GM23338 (cell line): ENCODE measurements at places on chromosomes 12 and 14.

DNA sequence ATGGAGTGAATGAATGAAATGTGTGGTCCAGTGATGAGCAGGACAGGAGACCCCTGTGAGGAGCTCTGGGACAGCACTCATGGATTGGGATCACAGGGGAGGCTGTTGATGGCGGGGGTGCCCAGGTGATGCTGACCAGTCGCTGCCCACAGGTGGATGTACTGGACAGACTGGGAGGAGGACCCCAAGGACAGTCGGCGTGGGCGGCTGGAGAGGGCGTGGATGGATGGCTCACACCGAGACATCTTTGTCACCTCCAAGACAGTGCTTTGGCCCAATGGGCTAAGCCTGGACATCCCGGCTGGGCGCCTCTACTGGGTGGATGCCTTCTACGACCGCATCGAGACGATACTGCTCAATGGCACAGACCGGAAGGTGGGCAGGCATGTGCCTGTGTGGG lies 13.3 kb upstream of the LRP1-AS start:
- DNase-seq = no peak

GRCh38 chr12:66735275-66735674 lies 56.4 kb upstream of the GRIP1 start:
- no peak for DNase-seq

GRCh38 chr12:129494766-129495165 lies 409.1 kb downstream of the TMEM132D start:
- no peak for DNase-seq

- peak; percentile 28 for DNase-seq
These were observed 655 bp upstream of the DYNLL1 start for GRCh38 chr12:120495186-120495730.

- no peak for DNase-seq
These were observed 56.8 kb upstream of the PARP11 start for GRCh38 chr12:3929875-3930615.

DNA sequence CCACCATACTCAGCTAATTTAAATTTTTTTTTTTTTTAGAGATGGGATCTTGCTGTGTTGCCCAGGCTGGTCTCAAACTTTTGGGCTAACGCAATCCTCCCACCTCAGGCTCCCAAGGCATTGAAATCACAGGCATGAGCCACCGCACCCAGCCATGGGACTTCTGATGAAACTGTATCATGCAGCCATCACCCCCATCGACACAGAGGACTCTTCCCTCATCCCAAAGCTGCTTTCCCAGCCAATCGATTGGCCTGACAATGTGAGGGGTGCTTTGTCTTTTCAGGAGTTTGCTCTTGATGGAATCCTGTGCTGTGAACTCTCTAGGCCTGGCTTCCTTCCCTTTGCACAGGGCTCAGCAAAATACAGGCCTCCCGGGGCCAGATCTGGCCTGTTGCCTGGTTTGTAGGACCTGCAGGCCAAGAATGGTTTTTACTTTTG lies 59.6 kb upstream of the NCOR2 start:
- DNase-seq = no peak

GRCh38 chr14:65661865-65662264 lies 249.3 kb downstream of the FUT8 start:
- no peak for DNase-seq

DNA sequence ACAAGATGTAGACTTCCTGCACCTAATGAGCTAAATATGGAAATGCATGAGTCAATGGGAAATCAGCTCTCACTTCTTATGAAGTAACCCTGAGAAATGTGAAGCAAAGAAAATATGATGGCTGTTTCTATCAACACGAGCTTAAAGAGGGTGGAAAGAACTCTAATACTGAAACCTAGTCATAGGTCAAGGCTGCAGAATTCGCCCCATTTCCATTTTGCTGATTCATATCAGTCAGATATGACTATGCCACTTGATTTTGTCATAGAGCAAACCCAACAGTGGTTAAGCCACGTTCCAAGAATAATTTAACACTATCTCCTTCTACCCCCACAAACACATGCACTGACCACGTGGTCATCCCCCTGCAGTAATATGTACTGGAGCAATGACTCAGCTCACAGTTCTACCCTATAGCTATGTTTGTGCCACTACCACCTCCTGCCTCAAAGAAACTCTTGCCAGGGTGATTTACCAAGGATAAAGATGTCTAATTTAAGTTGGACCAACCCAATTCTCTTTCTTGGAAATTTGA lies 157.5 kb downstream of the TMTC3 start:
- DNase-seq = no peak

- no peak for DNase-seq
These were observed 27.5 kb downstream of the MGAT4C start for GRCh38 chr12:86228656-86229055.

DNA sequence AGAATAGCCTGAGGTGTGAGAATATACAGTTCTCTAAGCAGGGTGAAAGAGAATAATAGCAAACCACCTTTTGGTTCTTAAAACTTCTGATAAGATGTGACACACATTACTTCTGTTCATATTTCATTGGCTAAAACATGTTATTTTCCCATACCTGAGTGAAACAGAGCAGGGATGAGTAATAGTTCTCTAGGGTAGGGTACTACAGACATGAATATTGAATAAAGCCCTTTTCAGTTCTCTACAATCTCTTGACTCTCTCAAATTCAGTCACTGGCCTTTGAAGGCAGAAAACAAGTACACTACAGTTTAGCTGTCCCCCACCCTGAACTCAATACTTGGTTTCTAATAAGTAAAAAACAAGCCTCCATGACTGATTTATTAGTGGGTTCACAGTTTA lies 454.1 kb upstream of the MDGA2 start:
- no peak for DNase-seq

GRCh38 chr12:11762723-11763326 lies 113.4 kb downstream of the ETV6 start:
- no peak for DNase-seq

- DNase-seq = no peak
These were observed 65.9 kb upstream of the NUDT4 start for GRCh38 chr12:93311827-93312226.

GRCh38 chr14:23299211-23299957 lies 3.3 kb downstream of the PPP1R3E start:
- no peak for DNase-seq

DNA sequence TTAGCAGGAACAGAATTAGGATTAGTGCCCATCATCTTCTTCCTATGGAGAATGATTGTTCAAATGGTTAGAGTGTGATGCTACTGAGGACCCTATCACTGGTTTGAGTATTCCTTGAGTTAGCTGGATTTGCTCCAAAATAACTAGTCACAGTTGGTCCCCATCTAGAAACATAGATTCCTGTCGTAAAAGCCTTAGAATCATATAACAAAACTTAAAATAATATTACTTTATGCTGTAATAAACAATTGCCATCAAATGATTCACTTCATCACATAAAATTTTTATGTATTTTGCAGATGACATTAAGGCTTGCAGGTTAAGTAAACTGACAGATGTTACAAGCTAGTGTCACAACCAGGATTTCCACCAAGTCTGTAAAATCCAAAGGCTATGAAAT lies 209.8 kb downstream of the CCER1 start:
- DNase-seq = no peak

DNA sequence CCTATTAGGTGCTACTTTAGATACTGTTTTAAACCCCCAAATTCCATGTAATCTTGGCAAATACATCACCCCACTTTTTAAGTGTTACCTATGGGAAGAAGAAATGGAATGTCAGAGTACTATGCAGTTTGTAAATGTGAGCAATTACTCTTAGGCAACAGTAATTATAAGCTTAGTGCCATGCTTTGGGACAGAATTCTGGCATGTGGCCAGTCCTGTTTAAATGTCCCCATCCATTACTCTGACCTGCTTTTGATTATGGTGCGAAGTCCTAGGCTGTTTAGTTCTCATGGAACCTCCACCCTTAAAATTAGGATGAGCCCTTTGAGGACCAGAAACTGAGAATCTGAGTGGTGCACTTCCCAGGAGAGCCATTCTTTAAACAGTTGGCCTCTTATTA lies 321.4 kb upstream of the RGS6 start:
- DNase-seq = no peak

- DNase-seq = no peak
These were observed 114.0 kb downstream of the KLHL28 start for GRCh38 chr14:44847526-44848309.

DNA sequence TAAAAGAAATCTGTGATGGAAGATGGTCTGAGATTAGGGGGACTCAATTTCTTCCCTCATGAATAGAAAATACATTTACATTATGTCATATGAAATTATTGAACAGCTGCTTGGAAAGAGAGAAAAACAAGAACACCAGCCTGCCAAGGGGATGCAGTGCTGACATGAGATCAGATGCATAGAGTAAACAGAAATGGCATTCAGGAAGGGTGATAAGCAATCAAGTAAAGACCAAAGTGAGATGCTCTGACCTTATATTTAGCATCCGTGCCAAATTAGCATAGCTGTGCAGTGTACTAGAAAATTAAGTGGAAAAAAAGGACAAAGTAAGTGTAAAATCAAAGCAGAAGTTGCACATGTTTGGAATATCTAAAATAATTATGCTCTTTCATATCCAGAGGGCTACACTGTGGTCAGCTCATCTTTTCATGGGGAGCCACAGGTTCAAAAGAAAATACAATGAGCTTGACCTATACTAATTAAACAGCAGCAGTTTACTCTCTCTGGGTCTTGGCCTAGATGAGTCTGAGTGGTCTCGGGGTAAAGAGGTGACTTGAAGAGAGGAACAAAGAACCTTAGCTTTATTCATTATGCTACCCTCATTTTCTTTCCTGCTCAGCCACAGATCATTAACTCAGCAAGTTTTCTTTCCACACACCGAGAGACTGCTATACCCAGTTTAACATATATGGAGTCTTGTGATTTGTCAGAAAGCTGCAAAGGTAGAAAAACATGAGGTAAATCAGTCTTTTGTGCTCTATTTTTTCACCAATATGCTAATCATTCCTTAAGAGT lies 359.4 kb upstream of the FOXG1 start:
- no peak for DNase-seq

DNA sequence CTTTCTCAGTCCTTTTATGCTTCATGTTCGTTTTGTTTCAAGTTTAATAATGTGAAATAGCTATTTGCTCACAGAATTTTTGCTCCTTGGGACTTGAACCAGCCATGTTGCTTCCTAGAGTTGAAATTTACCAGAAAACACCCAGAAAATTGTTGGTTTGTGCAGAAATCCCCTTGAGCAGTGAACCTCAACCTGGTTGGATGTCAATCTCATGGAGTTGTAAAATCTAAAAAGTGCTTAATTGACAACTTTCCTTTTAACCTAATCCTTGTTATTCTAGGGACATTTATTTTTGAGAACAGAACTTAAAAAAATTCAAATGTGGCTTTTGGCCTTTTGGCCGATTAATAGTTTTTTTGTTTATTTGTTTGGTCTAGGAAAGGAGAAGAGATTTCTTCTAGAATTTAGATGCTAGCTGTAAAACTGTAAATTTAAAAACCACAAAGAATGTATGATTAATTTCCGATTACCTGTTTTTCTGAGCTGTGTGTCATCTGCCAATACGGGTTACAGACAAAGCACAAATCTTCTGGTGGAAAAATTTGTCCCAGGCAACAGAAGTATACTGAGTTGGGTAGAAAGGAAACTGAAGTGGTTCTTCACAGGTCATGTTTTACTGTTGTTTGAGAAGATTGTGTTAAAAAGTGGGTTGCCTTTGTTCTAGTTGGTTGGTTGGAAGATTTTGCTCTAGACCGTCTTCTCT lies 154.4 kb downstream of the FUT8 start:
- no peak for DNase-seq

DNA sequence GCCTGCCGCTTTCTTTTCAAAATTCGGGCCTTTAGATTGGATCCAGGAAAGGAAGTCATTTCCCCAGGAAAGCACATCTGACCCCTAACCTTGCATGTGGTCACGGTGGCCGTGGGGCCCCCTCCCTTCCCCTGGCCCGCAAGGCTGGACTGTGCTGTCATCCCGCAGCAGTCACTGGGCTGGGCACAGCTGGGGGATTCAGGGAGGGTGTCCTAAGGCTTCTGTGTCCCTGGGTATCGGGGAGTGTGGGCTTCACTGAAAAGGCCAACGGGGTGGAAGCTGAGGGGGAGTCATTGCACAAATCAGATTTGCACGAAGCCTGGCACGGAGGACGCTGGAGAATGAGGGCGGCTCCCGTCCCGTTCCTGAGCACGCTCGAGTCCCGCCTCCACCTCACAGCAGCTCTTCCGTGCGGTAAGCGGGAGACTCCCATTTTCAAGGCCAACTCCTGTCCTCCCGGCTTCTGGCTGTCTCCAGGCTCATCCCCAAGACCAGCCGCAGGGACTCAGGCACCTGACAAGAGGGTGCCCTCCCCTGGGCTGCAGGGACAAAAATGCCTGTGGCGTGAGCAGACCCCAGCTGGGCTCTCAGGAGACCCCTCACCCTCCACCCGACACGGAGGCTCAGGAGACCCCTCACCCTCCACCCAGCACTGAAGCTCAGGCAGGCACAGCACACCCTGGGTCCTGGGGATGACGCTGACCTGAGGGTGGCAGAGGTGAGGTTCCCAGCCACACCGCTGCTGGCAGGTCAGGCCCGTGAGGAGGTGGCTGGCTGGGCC lies 9.6 kb downstream of the XRCC3 start:
- DNase-seq = no peak

- DNase-seq = peak; percentile 2
These were observed 77.2 kb downstream of the BAZ1A start for GRCh38 chr14:34797747-34798583.

DNA sequence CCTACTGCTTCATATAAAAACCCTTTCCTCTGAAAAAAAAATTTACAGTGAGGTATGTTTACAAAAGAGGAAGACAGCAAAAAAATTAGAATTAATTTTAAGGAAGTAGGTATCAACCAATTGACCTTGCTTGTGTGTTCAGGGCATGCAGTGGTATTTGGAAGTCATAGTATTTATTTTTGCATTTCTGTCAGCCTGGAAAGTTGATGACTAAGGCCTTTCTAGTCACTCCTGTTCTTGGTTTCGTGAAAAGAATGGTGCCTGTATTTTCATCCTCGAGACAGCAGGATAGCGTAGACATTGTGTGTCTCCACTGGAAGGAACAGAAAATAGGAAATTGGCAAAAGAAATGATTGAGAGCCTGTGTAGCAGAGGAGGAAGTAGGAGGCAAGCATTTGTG lies 24.5 kb downstream of the SLC16A7 start:
- DNase-seq = no peak

GRCh38 chr14:32028599-32028998 lies 48.5 kb upstream of the ARHGAP5 start:
- no peak for DNase-seq

GRCh38 chr12:104632724-104633201 lies 176.0 kb downstream of the CHST11 start:
- no peak for DNase-seq

DNA sequence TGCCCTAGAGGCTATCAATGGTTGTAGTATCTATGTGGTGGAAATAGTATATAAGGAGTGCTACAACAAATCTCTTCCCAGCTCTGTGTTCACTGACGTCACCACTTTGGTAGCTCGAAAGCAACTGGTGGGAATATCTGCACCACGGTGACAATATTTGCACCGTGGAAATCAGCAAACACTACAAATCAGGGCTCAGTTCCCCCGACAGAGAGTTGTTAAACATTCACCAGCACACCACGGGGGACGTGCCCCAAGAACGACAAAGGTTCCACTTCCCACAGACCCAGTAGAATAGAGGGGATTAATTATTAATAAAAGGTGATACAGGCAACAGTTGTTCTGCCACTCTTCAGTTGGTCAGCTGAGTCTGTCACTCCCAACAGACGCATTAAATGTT lies 98.4 kb downstream of the CCDC60 start:
- no peak for DNase-seq

GRCh38 chr12:68349921-68350606 lies 17.9 kb upstream of the MDM1 start:
- DNase-seq = no peak

- no peak for DNase-seq
These were observed 36.0 kb downstream of the ANKRD9 start for GRCh38 chr14:102473559-102473958.
